ENCODE measurements at places on chromosomes 2 and 18.

DNA sequence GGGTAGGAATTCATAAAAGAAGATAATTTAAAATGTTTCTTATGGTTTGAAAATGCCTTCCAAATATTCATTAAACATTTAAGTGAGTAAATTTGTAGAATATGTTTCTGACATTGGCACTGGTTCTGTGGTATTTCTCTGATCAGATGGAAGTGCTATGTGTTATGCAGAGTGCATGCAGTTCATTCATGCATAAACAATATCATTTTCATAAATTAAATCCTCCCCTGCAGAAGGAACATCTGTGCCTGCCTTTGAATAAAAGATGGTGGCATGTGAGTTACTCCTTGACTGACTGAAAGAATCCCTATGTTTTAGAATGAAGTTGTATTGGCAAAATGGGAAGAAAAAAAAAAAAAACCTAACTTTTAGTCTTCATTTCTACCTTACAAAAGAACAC, 5.9 kb downstream of the NEUROD1 start:
- no peak for DNase-seq

DNA sequence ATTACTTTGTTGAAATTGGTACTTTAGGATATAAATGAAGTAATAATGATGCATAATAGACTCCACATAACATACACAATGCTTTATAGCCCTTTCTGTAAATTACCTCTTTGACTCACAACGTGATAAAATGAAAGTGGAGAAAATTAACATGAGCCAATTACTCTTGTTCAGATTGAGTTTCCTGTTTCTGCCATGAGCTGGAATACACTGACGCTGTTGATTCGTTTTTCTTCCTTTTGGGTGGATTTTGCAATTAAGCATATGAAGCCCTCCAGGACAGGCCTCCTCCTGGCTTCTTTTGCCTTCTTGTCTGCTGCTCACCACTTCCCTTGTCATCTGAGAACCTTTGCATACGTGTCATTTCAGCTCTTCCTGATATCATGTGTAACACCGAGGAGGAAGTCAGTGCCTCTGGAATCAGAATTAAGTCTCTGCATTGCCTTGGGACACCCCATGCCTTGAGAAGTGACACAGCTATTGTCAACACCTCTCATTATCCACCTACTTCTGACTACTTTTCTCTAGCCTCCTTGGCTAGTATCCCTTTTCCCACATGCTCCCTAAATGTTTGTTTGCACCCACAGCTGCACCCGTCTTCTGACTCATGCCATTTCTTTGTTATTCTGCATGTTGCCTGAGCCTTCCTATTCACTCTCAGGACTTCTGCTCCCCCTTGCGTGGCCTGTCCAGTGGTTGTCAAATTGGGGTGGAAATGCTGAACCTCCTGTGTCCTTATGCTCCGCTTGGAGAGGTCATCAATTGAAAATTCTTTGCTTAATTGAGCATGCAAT, 134.1 kb downstream of the FMNL2 start:
- no peak for DNase-seq

DNA sequence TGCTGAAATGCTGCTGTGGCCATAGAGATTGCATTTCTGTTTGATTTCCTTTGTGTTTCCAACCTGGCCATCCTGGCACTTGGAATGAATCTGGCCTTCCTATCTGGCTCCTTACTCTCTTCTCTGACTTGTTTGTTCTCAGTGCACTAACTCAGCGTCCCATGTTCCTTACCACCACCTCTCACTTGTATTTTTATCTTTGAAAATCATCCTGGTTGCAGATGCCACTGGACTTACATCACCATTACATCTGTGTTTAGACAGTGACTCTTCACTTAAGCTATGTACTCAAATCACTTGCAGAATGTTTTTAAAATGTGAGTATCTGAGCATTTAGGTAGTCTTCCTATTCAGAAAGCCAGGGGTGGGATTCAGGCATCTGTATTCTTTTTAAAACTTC, 239.5 kb downstream of the WDR7 start:
- peak; percentile 9 for DNase-seq

- DNase-seq, result peak; percentile 39
Observed at GRCh38 chr2:203648273-203648672, 58.2 kb upstream of the CD28 start.

- DNase-seq, result no peak
Observed at GRCh38 chr18:55232506-55232905, 273.2 kb upstream of the CCDC68 start.

- DNase-seq, result no peak
Observed at GRCh38 chr2:232250246-232251175, 128.0 kb upstream of the ALPP start.

DNA sequence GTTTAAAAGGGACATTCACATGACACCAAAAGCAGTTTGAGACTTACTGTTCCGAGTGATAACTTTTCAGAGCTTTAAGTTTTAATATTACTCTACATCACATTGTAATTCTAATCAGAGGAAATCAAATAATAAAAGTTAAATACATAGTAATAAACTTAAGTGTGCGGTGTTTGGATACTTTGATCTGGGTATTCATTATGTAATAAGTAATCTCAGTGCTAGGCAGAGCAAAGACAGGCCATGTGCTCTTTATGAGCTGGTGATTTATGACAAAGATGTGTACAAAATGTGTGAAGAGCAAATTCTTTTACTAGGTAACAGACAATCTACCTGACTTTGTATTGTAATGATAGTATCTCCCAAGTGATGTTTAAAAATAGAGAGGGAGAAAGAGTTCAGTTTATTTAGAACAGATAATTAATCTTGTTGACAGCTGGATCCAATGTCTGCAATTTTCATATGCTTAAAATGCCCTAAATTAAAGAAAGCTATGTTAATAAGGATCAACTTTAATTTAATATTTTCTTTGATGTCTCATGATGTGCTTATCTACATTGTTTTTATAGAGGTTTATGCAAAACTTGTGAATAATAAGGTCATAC, 4.4 kb downstream of the CFAP221 start:
- peak; percentile 65 for DNase-seq

DNA sequence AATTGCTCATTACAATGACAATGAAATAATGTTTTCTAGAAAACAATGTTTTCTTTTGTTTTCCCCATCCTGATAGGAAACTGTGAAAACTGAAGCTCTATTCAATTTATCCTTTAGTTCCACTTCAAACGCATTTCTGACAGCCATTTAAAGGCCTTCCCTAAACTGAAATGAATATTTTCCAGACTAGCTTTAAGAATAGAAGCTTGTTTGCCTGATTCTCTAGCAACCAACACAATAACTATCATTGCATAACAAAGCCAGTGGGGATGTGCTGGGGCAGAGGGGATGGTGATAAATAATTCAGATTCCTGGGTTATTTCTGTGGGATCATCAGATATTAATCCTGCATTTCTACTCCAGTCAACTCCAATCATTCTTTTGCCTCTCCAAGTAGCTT, 427.1 kb downstream of the RND3 start:
- no peak for DNase-seq

DNA sequence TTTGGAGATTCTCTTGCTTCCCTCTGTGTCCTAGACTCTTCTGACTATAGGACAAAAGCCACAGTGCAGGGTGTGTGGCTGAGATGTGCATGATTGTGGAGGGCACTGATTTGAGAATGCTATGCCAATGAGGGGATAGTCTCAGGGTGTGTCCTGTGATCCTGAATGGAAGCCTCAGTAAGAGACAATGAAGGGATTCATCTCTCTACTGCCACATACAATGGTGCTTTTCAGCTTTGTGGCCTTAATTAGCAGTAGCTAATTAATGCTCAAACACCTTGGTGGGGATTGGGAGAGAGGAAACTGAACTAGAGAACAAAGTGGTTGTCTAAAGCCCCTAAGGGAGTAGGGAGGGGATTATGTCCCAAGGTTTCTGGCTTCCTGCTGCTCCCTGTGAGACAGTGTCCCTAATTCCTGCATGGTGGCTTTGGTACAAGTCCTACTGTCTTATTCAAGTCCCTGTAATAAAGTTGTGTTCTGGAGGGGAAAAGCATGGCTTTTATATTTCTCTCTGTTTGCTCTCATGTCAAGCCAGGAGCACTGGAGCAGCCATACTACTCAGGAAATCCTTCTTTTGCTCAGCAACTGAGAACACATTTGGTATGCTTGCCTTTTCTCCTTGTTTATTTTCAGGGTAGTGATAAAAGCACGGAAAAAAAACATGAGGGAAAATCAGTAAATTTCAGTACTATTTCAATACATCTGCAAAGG, 415.2 kb upstream of the TCF4 start:
- no peak for DNase-seq

- DNase-seq, result no peak
Observed at GRCh38 chr18:47265197-47265596, 13.7 kb upstream of the SKOR2 start.

GRCh38 chr2:148565272-148565894, 79.2 kb upstream of the EPC2 start:
- DNase-seq, result no peak

- DNase-seq, result no peak
Observed at GRCh38 chr2:229855116-229855515, 66.7 kb downstream of the TRIP12 start.

Data from HT-29 (cell line).